H1 (cell line): ENCODE measurements at places on chromosomes 5 and 9. TPM values are rescaled to one million over a fixed set of nuclear protein-coding genes. Genes with fewer than 3 reads are reported as not detected.

GRCh38 chr5:90767710-90768109 lies 209.1 kb downstream of the ADGRV1 start:
- DNase-seq = no peak

DNA sequence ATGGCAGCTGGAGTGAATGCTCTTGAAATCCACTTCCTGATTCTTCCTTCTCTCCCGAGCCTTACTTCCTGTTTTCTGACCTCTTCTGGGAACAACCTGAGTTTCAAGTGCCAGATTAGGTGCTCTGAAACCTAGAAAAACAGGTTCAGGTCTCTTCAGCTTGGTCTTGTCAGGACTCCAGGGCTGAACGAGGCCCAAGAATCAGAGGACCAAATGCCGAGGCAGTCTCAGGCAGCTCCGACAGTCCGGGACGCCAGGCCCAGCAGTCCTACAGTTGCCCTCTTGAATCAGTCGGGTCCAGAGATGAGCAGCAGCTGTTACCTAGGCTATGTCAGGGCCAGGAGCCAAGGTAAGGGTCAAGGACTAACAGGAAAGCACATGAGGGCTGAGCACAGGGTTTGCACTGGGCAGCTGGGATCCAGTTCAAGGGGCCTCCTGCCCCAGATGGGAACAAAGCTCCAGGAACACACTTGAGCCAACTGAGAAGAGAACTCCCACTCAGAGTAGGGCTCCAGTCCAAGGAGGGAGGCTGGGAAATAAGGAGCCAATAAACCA lies 38.3 kb upstream of the ADRA1B start:
- DNase-seq = no peak

- DNase-seq = no peak
Measured at GRCh38 chr9:16236311-16236710, 634.2 kb downstream of the BNC2 start.

GRCh38 chr9:72362118-72362531 lies 2.9 kb downstream of the ZFAND5 start:
- no peak for DNase-seq

DNA sequence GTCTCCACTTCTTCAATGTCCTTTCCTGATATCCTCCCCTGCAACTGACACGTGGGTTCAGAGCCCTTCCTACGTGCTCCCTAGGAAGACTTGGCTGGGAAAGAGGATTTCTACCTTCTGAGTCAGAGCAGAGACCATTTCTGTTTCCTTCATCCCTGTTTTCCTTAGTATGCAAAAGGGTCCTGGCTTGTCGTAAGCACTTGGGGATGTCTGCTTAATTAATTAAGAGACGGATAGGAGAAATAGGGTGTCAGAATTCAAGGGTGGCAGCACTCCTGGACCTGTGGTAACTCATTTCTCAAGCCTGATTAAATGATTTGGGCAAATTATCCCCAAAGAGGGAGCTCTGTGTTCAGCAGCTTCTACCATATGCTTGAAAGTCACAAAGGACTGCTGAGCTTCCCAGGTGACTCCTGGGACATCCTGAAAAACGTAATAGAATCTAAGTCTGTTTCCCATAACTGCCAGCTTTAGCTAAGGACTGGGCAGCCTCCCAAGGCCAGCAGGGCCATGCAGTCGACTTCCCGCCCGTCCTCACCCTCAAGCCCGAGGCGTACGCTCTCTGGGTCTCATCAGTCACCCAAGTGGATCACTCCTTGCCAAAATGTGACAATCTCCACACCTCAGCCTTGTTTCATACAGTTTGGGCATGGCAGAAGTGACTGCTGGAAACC lies 20.5 kb downstream of the ABCA1 start:
- DNase-seq = peak; percentile 27

GRCh38 chr5:104096451-104096850 lies 533.9 kb upstream of the NUDT12 start:
- no peak for DNase-seq

- DNase-seq = no peak
Measured at GRCh38 chr5:126335886-126336285, 87.3 kb upstream of the GRAMD2B start.

GRCh38 chr9:3397766-3398165 lies 128.0 kb downstream of the RFX3 start:
- DNase-seq = no peak

- no peak for DNase-seq
Measured at GRCh38 chr5:65823204-65823603, 101.2 kb downstream of the NLN start.

DNA sequence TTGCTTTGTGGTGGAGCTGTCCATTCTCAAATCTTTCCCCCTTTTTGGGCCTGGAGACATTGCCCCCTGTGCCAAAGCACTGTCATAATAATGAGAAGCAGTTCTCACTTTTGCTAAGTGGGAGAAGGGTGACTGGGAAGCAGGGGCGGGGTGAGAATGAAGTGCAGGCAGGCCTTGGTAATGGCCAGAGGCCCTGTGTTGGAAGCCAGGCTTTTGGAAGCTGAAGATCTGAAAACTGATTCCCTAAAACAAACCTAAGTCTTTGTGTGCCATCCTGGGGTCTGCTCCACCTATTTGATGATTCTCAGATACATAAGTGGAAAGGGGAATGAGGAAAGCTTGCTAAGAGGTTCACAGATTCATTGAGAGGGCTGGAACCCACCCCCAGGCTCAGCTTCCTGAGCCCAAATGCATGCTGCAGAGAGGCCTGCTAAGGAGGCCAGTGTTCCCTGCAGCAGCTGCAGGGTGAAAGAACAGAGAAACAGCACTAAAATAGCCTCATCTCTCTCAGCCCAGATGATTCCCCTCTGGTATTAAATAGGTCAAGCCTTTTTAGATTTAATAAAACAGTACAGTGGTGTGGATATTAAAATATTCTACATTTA lies 75.0 kb downstream of the NSG2 start:
- no peak for DNase-seq

DNA sequence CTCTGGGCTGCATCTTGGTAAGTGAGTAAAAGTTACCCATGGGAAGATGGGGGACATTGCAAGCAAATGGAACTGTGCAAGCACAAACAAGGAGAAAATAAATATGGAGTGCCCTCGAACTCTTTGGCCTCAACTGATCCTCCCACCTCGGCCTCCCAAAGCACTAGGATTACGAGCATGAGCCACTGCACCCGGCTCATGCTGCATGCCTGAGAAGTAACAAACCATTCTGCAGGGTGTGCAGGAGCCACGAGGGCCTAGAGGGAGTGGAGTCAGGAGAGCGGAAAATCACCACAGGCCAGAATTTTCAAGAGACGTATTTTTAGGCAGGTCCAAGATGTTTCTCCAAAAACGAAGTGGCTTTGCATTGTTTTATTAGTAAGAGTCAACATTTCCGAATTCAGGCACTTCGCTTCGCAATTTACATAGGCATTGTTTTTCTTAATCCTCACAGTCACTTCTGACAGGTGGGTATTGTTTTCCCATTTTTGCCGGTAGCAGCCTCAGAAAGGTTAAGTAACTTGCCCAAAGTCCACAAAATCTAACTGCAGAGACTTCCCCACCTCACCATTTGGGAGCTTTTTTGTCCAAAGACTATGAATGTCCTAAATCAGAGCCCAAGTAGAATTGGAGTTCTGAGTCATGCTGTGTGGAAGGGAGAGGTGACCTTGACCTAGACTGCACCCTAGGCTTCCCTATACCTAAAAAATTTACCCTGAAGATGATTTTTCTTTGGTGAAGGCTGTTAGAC lies 230.2 kb downstream of the NR3C1 start:
- DNase-seq = no peak

DNA sequence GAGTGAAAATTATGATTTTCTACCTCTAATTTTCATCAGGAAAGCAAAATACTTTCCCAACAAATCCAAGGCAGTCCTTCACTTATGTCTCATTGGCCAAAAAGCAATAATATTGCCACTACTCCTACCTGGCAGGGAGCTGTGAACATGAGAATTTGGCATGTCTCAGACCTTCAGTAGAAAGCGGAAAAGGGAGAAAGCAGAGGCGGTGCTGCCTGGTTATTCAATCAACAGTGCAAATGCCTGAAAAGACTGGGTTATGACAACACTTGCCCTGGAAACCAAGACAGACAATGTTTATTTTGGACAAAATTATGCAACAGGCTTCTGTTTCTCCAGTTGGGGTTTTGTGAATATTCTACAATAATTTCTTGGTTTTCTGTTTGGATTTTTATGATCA lies 194.4 kb downstream of the TAF11L14 start:
- DNase-seq = no peak

DNA sequence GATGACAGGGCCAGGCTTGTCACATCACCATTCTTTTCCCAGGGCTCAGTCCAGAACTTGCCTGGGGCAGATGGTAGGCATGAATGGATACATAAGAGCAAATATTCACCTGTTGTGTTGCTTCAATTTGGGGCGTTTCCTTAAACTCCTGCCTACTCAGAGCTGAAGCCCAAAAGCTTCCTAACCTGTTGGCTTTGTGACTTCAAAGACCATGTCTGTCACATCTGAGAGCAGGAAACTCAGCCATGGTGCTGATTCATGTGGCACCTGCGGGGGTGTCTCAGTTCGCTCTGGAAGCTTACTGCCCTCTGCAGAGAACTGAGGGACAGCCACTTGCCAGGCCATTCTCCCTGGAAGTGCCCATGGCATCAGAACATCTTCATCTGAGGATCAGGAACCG lies 246.6 kb downstream of the HSPA4 start:
- no peak for DNase-seq

GRCh38 chr9:35798658-35799374 lies 7.4 kb downstream of the NPR2 start:
- no peak for DNase-seq

DNA sequence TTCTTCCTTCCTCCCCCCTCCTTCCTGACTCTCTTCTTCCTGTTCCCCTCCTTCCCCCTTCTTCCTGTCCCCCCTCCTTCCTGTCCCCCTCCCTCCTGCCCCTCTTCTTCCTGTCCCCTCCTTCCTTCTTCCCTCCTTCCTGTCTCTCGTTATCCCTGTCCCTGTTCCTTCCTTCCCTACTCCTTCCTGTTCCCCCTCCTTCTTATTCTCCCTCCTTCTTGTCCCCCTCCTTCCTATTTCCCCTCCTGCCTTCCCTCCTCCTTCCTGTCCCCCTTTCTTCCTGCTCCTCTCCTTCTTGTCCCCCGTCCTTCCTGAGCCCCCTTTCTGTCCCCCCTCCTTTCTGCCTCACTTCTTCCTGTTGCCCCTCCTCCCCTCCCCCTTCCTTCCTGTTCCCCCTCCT lies 70.6 kb downstream of the COL5A1 start:
- DNase-seq = no peak

- no peak for DNase-seq
Measured at GRCh38 chr5:73844165-73844564, 218.2 kb downstream of the ARHGEF28 start.

- no peak for DNase-seq
Measured at GRCh38 chr5:52838326-52839015, 50.8 kb downstream of the ITGA1 start.

GRCh38 chr5:955886-956761 lies 52.5 kb upstream of the NKD2 start:
- DNase-seq = peak; percentile 40

GRCh38 chr9:111799915-111800526 lies 5.3 kb upstream of the SHOC1 start:
- DNase-seq = no peak

DNA sequence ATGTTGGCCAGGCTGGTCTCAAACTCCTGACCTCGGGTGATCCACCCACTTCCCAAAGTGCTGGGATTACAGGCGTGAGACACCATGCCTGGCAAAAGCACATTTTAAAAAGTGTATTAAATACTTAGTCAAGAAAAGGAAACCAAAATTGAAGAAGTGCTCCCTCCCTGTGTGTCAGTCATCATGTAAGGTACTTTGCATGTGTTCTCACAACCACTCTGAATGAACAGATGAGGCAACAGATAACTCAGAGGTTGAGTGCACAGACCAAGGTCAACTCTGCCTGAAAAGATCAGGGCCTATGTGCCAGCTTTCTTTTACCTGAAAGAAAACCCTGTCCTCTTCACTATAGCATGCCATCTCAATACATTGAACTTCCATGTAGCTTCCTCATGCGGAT lies 289.7 kb downstream of the MRPS30 start:
- DNase-seq = no peak

DNA sequence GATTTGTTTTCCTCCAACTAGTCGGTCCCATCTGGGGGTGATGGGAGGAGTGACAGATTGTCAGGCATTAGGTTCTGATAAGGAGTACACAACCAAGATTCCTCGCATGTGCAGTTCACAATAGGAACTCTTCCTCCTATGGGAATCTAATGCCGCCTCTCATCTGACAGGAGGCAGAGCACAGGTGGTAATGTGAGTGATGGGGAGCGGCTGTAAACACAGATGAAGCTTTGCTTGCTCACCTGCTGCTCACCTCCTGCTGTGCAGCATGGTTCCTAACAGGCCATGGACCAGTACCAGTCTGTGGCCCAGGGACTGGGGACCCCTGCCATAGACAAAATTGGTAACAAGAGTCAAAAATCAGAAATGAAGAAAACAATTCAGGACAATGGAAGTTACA lies 173.3 kb upstream of the HMHB1 start:
- DNase-seq = no peak

GRCh38 chr9:34377404-34377746 lies 677 bp upstream of the MYORG start:
- no peak for DNase-seq

- DNase-seq = no peak
Measured at GRCh38 chr9:130319944-130320712, 54.6 kb downstream of the HMCN2 start.

DNA sequence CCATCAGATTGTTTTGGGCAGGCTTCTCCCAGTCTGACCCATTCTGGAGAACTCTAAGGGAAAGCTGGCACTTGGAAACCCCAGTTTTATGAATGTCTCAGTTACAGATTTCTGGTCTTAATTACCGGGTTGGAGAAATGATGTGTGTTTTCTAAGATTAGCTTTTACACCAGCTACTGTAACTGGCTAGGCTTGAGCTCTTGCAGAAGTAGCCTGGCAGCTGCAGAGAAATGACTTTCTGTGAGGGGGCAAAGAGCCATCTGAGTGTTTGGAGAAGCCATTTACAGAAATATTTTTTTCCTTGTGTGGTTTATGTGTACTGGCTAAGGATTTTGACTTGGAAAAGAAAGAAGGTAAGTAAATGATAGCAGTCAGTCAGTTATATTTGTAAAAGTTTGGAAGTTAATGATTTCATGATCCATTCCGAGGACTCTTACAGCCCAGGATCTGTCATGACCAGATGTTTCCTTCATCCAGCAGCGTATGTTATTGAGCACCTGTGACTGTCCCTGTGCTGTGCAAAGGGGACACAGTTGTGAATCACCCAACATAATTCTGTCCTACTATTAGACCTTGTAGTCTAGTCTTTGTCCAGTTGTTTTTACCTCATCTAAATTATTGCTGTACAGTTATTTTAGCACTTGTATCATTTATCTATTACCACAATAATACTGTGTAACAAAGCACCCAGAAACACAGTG lies 53.7 kb upstream of the GDNF start:
- no peak for DNase-seq

- DNase-seq = no peak
Measured at GRCh38 chr5:127650649-127651048, 1.8 kb downstream of the CTXN3 start.

GAS1 gene
- 5.1 and 5.7 TPM in 2 replicates for total RNA-seq

ZDHHC21 gene
- total RNA-seq = 4.8 and 6.0 TPM in 2 replicates

SAXO1 gene
- total RNA-seq = 0.20 TPM in 1 of 2 replicates, not detected in the other

AOPEP gene
- 14.3 TPM in 2 replicates for total RNA-seq

DOK3 gene
- 6.4 and 8.6 TPM in 2 replicates for total RNA-seq

PCDHGB7 gene
- total RNA-seq = 8.7 and 9.5 TPM in 2 replicates

UQCRQ gene
- 282 and 293 TPM in 2 replicates for total RNA-seq

IL31RA gene
- not detected in 2 replicates for total RNA-seq

RASGEF1C gene
- total RNA-seq = 0.46 and 0.61 TPM in 2 replicates

ITK gene
- total RNA-seq = not detected in 2 replicates

HTR1A gene
- total RNA-seq = 3.8 and 4.7 TPM in 2 replicates

ADGRV1 gene
- 62.2 and 62.3 TPM in 2 replicates for total RNA-seq
